Caco-2 (cell line): ENCODE measurements at places on chromosomes 4 and X. TPM values are rescaled to one million over a fixed set of nuclear protein-coding genes. Genes with fewer than 3 reads are reported as not detected.

SPARCL1 gene
- total RNA-seq, result 0.18 TPM in 1 of 2 replicates, not detected in the other

CENPVL2 gene
- not detected in 2 replicates for total RNA-seq

MAML3 gene
- 12.1 TPM in 2 replicates for total RNA-seq

TMEM154 gene
- total RNA-seq, result 2.6 and 4.6 TPM in 2 replicates

UGT2B15 gene
- 0.32 and 0.42 TPM in 2 replicates for total RNA-seq

NPY2R gene
- not detected in 2 replicates for total RNA-seq

PNCK gene
- total RNA-seq, result not detected in 2 replicates

C1QTNF7 gene
- total RNA-seq, result not detected in 2 replicates
